Heart right ventricle (tissue), 16 donors: ENCODE measurements at places on chromosomes 2 and 18. TPM values are rescaled to one million over a fixed set of nuclear protein-coding genes. Genes with fewer than 3 reads are reported as not detected.

The TBR1 gene
- total RNA-seq = not detected

The GPBAR1 gene
- 0.98 TPM for total RNA-seq

The SFXN5 gene
- total RNA-seq = 8.7 TPM

The ZAP70 gene
- total RNA-seq = 1.8 TPM
